NCI-H510A (cell line): ENCODE measurements at places on chromosomes 5 and 9.

DNA sequence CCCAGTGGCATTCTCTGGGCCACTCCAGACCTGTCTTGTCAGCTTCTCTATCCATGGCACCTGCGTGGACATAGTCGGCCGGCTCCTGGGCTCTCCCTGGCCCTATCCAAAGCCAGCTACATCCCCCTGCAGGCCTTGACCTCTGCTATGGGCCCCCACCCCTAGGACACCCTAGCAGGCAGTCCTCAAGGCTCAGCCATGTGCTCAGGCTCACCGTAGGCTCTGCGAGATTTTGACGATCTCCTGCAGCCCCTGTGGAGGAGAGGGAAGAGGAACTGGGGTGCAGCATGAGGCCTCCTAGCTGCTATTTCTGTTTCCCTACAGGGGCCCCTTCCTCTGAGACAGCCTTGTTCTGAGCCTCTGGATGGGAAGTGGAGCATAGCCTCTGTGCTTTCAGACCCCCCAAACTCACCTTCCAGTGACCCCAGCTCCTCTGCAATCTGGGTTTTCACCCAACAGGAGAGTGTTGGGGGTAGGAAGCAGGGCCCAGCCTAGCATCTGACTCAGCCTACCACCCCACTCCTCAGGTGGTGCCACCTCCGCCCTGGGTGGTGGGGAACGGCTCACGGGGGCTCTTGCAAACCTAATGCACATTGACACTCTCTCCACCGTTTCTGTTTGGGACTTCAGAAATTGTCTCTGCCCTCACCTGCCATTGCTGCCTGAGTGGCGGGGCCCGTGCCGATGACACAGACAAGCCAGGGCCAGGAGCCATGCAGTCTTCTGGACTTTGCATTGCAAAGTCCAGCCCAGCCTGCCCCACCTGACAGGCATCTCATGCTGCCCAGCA is 36.7 kb downstream of the HRH2 start:
- no peak for DNase-seq

DNA sequence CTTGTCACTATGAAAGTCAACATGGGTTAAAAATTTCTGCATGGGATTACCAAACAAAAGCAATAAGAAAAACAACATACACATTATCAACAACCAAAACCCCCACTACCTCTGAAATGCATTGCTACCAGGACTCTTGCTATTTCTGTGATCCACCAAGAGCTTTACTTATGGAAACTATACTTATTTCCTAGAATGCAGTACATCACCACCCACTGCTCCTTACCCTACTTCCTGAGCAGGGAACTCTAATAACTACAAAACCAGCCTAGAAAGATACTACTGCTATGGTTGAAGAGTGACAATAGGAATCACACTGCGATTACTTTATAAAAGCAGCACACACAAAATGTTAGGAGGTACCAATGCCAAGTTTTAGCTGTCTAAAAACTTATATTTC is 22.2 kb downstream of the LURAP1L start:
- DNase-seq, result no peak

DNA sequence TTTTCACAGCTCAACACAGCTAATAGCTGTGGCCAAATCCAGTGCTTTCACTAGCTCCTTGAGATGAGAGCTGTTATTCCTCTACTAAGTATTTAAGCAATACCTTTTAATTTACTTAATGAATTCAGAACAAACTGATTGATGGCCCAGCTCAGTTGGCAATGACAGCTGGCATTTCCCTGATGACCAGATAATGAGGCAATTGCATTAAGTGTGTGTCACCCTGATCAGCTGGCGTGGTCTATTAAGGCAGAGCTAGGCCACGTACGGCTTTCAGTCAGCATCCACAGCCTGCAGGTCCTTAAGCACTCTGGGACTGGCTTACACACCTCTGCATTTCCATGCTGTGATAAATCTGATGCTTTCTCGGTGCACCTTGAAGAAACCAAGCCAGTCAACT is 34.4 kb downstream of the TTLL11 start:
- no peak for DNase-seq

DNA sequence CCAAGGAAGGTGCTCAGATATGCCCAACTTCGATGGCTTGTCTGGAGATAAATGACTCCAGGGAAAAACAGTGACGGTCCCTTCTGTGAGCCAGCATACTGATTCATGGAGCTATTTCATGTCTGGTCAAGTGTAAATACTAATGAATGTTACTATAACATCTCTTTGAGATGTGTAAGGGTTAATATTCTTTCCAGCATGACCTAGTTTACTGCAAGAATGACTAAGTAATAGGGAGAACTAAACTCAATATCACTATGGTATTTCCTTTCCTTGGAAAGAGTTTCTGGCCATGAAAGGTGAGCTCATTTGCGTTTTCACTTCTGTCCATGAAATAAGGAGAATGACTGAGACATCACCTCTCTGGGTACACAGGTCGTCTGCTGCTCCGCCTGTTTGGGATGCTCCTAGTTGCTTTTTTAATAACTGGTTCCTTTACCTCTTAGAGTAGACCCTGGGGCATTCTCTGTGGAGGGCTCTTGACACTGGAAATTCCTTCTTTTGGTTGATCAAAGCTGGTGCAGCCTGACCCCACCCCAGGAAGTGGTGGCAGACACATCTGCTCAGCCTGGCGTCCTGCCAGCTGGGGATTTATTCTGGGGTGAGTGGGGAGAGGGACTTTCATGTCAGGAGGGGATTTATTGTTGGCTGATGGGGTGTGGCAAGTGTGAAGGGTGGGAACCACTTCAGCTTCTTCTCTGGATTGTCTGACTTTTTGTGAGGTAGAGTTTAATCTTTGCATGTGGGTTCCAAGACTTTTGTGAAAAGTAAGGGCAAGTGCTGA is 250.0 kb upstream of the MPDZ start:
- DNase-seq, result no peak

GRCh38 chr5:179321206-179321987 is 23.9 kb downstream of the ADAMTS2 start:
- no peak for DNase-seq

DNA sequence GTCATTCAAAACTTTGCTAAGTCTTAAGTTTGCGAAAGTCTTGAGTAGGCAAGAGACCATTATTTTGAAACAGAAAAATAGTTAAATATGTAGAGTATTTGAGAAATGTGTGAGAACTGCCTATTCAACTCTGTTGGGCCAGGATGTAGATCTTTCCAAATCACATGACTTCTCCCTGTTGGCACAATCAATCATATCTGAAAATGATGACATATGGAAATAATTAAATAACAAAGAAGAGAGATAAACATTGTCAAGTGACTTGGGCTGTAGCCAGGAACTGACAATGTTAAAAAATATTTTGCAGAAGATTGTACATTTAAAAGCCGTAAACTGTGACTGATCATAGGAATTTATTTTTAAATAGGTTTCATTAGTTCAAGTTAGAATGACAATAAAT is 104.6 kb upstream of the IL6ST start:
- DNase-seq, result no peak

- DNase-seq, result no peak
Measured at GRCh38 chr9:80538976-80539375, 967.2 kb downstream of the TLE4 start.
